Psoas muscle (tissue), 8 donors: ENCODE measurements at places on chromosomes 3 and 15. TPM values are rescaled to one million over a fixed set of nuclear protein-coding genes. Genes with fewer than 3 reads are reported as not detected.

Gene ROBO2
- total RNA-seq, result 0.19 TPM

Gene COL8A1
- 1.2 TPM for total RNA-seq

Gene CLDN16
- total RNA-seq, result not detected

Gene CACNA2D3
- total RNA-seq, result 10.2 TPM

Gene ATP13A4
- 0.36 TPM for total RNA-seq

Gene SLC25A38
- total RNA-seq, result 24.9 TPM

Gene TJP1
- 32.6 TPM for total RNA-seq

Gene GNB5
- total RNA-seq, result 1.4 TPM

Gene XYLB
- 1.3 TPM for total RNA-seq

Gene FANCD2OS
- not detected for total RNA-seq

Gene INKA1
- total RNA-seq, result 2.2 TPM

Gene COMMD2
- total RNA-seq, result 22.8 TPM

Gene PROK2
- total RNA-seq, result 0.47 TPM

Gene IDH3A
- total RNA-seq, result 309 TPM

Gene SYNPR
- not detected for total RNA-seq

Gene LRRN1
- 8.3 TPM for total RNA-seq

Gene CCDC39
- total RNA-seq, result 0.69 TPM

Gene CYB561D2
- 7.4 TPM for total RNA-seq

Gene TMIE
- total RNA-seq, result 0.27 TPM

Gene APOD
- total RNA-seq, result 265 TPM

Gene ABHD17C
- 2.6 TPM for total RNA-seq

Gene WDR82
- 84.0 TPM for total RNA-seq

Gene GOLGA8S
- 0.04 TPM for total RNA-seq

Gene SCAMP5
- total RNA-seq, result 6.3 TPM

Gene STAC
- total RNA-seq, result 0.59 TPM

Gene SAXO2
- 4.2 TPM for total RNA-seq

Gene CTXND1
- total RNA-seq, result 0.07 TPM

Gene SLC38A3
- total RNA-seq, result 1.7 TPM

Gene CPNE9
- not detected for total RNA-seq

Gene FSD2
- 27.5 TPM for total RNA-seq

Gene LSAMP
- total RNA-seq, result not detected

Gene SEMA3G
- 6.3 TPM for total RNA-seq

Gene DAZL
- total RNA-seq, result not detected

Gene NCEH1
- total RNA-seq, result 7.2 TPM

Gene CKMT1B
- total RNA-seq, result not detected

Gene PPP1R14D
- total RNA-seq, result not detected

Gene DIPK2A
- total RNA-seq, result 3.7 TPM

Gene ANKRD34C
- not detected for total RNA-seq

Gene TLR9
- total RNA-seq, result 0.34 TPM

Gene CD200
- 1.2 TPM for total RNA-seq

Gene TRIM59
- 0.38 TPM for total RNA-seq

Gene FOXL2
- total RNA-seq, result not detected
